ENCODE measurements at places on chromosomes 3 and 15.
A peak's percentile ranks its signal among the peaks of the same experiment; 100 is the strongest.

- DNase-seq = no peak
Measured at GRCh38 chr15:40192942-40193341, 32.1 kb downstream of the BUB1B start.

DNA sequence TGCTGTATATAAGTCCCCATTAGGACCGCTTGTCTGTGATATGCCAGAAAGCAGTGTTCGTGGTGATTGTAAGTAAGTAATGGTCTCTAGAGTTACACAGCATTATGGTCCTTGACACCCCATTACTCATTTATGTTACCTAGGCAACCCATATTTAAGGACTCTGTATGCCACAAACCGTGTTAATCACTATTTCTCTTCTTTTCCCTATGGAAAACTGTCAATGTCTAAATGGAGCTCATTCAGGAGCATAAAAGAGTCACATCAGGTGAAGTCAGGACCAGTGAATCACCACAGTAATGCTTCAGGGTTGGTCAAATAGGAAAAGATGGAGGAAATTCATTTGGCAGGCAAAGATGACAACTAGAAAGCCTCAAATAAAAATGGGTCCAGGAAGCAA, 146.6 kb upstream of the PEX5L start:
- DNase-seq = no peak

- peak; percentile 70 for DNase-seq
Measured at GRCh38 chr3:192812743-192813383, 85.5 kb upstream of the FGF12 start.

DNA sequence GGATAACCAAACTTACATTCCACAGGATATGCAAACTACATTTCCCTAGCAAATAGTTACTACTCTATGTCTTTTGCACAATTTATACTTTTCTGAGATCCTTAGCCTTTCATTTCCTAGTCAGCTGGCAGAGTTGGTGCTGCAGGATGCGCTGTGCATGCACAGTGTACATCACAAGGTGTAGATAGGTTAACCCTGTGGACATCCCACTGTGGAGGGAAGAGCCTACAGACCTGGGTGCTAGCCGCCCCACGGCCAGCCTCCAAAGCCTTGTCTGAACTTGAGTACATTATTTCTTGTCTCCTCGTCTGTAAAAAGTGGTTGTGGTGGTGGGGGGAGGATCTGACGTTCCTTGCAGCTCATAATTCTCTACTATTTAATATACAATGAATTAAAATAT, 3.5 kb downstream of the TNFSF10 start:
- DNase-seq = no peak

DNA sequence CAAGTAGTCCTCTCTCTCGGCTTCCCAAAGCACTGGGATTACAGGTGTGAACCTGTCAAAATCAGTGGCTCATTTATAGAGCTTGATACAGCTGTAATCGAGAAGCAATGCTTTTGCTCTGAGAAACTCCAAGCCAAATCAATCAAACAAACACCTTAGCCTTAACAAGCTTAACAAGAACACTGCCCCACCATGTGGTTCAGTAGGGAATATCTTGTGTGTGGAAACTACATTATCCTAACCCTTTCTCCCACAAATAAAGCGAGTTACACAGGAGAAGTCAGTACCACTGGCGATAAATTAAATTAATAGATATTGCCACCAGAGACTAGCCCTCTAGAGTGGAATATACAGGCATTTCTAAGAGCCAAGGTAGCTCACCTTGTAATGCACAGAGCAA, 13.9 kb downstream of the CDAN1 start:
- DNase-seq = peak; percentile 25

GRCh38 chr3:73572368-73572767, 52.4 kb downstream of the PDZRN3 start:
- DNase-seq = no peak

GRCh38 chr3:10983219-10983916, 9.2 kb upstream of the SLC6A1 start:
- DNase-seq = peak; percentile 47

DNA sequence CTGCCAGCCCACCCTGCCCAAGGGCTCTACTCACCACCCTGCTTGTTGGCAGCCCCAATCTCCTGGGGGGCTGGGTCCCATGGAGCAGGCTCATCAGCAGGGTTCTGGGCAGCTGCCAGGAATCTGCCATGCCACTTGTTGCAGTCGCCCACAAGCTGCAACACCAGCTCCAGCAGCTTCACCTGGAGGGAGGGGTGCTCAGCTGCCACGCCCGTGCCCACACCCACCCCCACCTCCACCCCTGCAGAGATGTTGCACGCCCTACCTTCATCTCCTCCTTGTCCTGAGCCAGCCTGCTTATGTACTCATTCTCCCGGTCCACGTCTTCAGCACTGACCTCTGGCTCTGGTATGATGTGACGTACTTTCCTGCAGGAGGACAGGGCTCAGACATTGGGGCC, 77.9 kb upstream of the C2CD4B start:
- no peak for DNase-seq

DNA sequence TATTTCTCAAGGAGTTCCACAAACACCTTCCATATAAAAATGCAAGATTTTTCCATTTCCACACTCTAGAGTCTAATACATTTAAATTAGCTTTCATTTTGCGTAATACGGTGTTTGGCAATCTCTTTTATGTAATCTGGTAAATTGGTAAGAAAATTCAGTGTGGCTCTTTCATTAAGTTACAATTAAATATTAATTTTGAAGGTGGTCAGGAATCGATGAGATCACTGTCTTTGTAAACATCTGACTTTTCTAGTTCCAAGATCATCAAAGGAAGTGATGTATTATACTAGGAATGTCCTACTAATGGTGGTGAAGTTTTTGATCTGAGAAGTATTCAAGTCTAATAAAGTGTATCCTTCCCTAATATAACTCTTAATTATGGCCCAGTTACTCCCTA, 1.1 kb upstream of the UTS2B start:
- peak; percentile 85 for DNase-seq

DNA sequence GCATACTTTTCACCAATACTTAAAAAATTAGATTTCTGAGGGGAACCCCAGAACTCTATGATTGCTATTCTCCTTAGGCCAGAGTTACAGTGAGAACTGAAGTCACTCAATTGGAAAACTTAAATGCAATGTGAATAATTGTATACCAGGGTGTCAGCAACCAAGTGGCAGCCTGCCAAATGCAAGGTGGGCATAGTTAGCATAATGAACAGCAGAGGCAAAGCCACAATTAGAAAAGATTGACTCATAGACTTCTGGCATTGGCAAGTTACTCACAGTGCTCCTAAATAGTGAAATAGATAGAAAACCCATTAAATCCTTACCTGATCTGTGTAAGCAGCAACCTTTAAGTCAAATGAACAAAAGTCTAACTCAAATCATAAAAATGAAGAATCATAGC, 94.9 kb downstream of the BCHE start:
- DNase-seq = no peak

- DNase-seq = no peak
Measured at GRCh38 chr15:38084289-38084688, 149.8 kb downstream of the TMCO5A start.

DNA sequence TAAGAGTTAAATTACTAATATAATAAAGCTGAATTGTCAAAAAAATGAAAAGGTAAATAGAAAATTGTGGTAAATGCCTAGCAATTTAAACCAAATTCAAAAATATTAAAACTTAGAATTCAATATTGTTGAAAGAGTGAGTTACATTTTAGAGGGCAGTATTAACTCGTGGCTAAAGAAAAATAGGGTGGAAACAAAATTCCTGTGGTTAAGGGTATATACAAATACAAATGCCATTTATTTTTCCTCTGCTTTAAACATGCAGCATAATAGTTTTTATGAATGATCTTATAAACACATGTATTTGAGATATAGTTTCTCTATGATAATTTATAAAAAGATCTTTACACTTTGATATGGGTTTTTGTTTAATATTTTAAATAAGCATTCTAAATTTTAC, 79.0 kb downstream of the NEDD4 start:
- no peak for DNase-seq

DNA sequence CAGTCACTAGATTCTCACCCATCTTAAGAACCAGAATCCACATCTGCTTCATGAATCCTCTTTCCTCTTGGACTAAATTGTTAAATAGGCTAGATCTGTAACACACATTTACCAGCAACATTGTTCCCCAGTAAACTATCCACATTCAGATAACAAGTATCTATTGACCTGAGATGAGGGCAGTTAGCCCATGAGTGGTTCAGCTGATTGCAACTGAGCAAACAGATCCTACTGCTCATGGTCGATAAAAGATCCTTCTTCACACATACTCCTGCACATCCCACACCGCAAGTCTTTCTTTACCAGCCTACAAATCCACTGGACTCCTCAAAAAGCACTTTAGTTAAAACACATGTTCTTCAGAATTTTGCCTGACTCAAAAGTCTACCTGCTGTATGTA, 59.2 kb downstream of the UACA start:
- no peak for DNase-seq

DNA sequence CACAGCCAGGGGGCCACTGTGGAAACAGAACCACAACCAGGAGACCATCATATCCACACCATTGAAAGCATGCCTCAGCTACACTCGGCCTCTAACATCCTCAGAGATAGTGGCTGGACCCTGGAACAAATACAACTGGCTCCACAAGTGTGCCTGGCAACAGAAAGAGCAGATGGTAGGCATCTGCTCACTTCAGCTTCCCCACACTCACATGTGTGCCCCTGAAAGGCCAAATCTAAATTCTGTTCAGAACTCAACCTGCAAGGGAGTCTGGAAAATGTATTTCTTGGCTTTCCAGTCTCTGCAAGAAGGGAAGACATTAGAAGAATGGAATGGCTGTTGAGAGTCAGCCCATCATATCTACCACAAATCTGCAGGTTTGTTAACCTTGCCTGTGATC, 54.7 kb upstream of the CTNNB1 start:
- no peak for DNase-seq

- no peak for DNase-seq
Measured at GRCh38 chr3:39435006-39435748, 28.7 kb downstream of the RPSA start.

- DNase-seq = no peak
Measured at GRCh38 chr15:31005660-31006059, 14.2 kb upstream of the MTMR10 start.

DNA sequence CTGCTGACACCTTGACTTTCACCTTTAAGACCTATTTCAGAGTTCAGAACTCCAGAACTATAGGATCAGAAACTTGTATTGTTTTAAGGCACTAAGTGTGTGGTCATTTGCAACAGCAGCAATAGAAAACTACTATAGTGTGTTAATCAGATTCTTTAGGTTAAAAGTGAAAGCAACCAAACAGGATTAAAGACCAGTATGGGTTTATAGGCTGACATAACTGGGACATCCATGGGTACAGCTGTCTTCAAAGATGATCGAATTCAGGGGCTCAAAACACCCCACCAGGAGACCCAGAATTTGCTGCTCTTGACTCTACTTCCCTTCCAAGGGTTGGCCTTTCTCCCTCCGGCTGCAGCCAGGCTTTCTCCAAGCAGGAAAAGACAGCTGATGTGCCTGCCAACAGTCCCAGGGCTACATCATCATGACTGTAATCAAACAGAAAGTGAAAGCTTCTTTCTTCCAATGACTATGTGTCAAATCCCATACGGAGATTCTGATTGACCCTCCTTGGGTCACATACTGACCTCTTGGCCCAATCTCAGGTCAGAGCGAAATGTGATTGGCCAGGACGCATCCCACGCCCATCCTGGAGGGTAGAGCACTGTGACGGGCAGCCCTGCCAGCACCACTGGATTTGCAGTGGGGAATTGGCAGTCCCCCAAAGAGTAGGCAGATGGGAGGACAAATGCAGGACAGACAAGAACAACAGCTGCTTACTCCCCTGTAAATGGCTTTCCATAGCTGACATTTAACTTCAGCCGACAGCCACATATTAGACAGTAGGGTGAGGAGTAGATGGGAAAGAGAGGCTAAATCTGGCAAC, 51.4 kb upstream of the RNF7 start:
- DNase-seq = peak; percentile 94

GRCh38 chr3:79418855-79419621, 348.8 kb downstream of the ROBO1 start:
- peak; percentile 1 for DNase-seq

DNA sequence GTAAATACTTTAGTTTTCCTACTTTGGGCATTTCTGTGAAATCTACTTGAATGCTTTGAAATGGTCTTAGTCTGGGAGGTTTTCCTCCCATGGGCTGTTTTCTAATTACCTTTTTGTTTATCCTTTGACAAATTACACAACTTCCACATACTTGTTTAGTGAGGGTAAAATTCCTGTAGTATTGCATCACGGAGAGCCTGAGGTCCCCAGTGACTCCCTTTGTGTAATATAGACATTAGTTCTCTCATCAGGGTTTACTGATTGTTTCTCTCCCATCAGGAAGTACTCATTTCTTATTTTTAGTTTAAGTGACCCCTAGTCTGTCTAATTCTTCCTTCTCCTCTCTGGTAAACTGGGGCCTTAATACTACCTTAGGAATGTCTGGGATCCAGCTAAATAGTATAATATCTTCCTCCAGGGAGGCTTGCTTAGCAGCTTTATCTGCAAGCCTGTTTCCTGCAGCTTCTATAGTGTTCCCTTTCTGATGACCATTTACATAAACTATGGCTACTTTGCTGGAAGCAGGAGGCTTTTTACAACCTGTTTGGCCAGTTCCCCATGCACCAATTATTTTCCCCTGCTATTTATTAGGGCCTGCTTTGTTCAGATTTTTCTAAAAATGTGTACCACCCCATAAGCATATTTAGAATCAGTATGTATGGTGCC, 87.2 kb upstream of the XCR1 start:
- peak; percentile 12 for DNase-seq

DNA sequence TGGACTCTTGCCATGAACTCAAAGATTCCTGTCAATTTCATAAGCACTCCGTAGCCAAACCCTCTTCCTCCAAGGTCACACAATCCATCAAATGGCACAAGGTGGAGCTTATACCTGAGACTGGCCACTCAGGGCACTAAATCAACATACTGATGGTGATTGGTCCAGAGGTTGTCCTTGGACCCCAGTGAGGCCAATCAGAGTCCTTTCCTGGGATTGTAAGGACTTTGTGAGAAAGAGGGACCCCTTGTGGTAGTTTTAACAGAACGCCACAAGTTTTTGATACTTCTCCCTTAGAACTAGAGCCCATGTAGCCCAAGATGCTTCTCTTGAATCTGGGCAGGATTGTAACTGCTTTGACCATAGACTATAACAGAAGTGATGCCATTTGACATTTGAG, 44.4 kb upstream of the LARS2 start:
- DNase-seq = peak; percentile 26

GRCh38 chr3:73284472-73284871, 223.0 kb downstream of the EBLN2 start:
- DNase-seq = no peak

All from RKO (cell line).